ENCODE measurements at places on chromosomes 6 and 20. TPM values are rescaled to one million over a fixed set of nuclear protein-coding genes. Genes with fewer than 3 reads are reported as not detected.

The MROH8 gene
- under 0.01 TPM for total RNA-seq

The RSPO4 gene
- total RNA-seq: not detected

The ZBP1 gene
- total RNA-seq: not detected

The LRRN4 gene
- total RNA-seq: 16.6 TPM

The ZC2HC1B gene
- total RNA-seq: not detected

The OR2J2 gene
- not detected for total RNA-seq

The TPD52L1 gene
- total RNA-seq: 121 TPM

The PTCRA gene
- total RNA-seq: not detected
